ENCODE measurements at places on chromosomes 13 and 19. TPM values are rescaled to one million over a fixed set of nuclear protein-coding genes. Genes with fewer than 3 reads are reported as not detected.

DNA sequence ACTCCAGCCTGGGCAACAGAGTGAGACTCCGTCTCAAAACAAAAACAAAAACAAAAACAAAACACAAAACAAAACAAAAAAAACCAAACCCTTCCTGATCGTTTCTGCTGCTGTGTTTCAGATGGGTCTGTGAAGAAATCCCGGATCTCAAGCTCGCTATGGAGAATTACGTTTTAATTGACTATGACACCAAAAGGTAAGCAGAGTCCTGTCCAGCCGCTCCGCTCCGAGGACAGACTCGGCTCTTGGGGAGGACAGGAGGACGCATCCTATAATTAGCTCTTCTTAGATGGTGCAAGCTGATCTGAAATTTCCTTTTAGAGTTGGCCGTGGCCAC is 22.0 kb downstream of the DOT1L start:
- no peak overlapping the region for H3K4me3 ChIP-seq
- H3K4me1 ChIP-seq: peaks cover 72% of the 10 kb centered on the region
- H3K27ac ChIP-seq: peak overlapping the region; percentile 47
- no peaks in the 10 kb centered on the region for H3K36me3 ChIP-seq
- no peak for DNase-seq

GRCh38 chr13:105139380-105140285 is 1395.8 kb downstream of the EFNB2 start:
- no peaks in the 10 kb centered on the region for H3K36me3 ChIP-seq
- H3K27me3 ChIP-seq: no peaks in the 10 kb centered on the region
- H3K4me3 ChIP-seq: peak overlapping the region; percentile 31
- no peaks in the 10 kb centered on the region for H3K4me1 ChIP-seq
- peak; percentile 51 for DNase-seq
- peak overlapping the region; percentile 47 for H3K27ac ChIP-seq

DNA sequence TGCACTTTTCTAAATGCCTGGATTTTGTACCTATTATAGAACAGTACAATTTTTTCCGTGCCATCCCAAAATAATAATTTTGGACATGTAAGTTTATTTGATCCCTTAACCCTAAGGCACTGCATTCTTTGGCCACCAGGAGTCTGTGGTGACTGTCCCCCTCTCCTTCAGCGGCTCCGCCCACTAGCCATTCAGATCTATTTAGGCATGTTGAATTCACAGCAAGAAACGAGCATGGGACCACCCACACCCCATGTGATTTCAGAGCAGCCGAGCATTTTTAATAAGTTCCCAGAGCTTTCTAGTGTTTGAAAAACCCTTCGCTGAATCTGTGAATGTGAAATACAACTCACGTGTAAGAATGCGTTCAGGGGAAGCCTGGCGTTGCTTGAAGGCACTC is 567.5 kb downstream of the MYO16 start:
- no peaks in the 10 kb centered on the region for H3K36me3 ChIP-seq
- H3K27me3 ChIP-seq: no peaks in the 10 kb centered on the region
- H3K4me3 ChIP-seq: no peak overlapping the region
- no peak for DNase-seq
- no peak overlapping the region for H3K27ac ChIP-seq

DNA sequence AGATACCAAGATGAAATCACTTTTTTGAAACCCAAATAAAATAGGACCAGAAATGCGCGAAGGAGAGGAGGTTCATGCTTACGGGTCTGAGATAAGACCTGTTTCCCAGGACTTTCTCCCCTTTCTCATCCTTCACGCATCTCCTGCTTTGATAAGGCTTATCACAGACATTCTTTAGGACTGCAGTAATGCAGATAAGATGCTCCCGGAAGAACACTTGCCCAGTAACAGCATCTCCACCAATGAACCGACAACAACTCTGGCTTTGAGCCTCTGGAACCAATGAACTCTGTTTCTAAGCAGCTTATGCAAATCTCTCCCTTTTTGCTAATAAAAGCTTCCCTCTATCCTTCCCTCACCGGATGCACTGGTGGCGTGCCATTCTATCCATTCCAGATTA is 783.4 kb upstream of the ARGLU1 start:
- no peak overlapping the region for H3K4me3 ChIP-seq
- H3K27ac ChIP-seq: no peak overlapping the region
- no peak for DNase-seq
- no peaks in the 10 kb centered on the region for H3K4me1 ChIP-seq

DNA sequence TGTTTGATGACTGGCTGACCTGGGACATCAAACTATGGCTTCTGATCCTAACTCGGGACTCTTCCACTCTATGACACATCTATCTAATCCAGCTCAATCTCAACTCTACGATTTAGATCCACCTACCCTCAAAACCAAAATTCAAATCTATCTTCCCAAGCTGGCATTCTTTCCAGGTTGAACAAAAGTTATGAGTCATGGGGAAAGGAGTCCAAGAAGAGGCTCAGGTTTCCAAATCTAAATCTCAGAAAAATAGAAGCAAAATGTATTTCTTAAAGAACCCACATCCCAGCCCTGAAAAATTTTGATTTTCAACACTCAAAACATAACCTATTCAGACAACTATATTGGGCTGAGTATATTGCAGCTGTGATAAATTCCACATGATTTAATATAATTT is 143.9 kb upstream of the IPO5 start:
- DNase-seq: no peak
- no peak overlapping the region for H3K27ac ChIP-seq
- no peaks in the 10 kb centered on the region for H3K36me3 ChIP-seq
- H3K4me1 ChIP-seq: no peaks in the 10 kb centered on the region
- H3K4me3 ChIP-seq: no peak overlapping the region

DNA sequence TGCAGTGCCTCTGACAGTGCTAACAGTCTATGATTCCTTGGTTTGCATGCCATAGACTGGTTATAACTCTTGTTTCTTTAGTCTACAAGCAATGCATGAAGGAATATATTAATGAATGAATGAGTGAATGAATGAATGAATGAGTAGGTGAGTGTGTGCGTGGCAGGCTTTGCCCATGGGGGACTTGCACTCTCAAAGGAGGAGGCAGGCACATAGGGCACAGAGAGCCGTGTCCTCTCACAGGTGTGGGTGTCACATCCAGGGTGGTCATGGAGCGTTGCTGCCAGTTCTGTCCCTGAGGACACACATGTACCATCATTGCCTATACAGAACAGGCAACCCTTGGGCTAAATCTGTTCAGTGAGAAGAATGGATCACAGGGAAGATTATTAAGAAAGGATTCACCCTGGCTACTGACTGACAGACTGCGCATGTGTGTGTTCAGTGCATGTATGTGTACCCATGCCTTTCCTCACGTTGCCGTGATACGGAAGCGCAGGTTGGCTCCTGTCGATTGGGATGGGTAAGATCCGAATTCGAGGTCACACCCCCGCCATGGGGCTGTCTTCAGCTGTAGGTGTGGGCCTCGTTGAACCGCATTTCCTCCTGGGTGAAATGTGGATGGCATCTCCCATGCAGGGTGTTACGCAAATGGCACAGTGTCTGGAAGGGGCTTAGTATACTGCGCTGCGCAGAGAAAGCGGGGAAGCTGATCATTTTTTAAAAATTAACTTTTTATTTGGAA is 161.4 kb downstream of the STK24 start:
- peak overlapping the region; percentile 60 for H3K27ac ChIP-seq
- peak; percentile 32 for DNase-seq
- H3K4me1 ChIP-seq: peaks cover 13% of the 10 kb centered on the region

- H3K36me3 ChIP-seq: no peaks in the 10 kb centered on the region
- peaks cover 12% of the 10 kb centered on the region for H3K4me1 ChIP-seq
- H3K27me3 ChIP-seq: no peaks in the 10 kb centered on the region
- H3K27ac ChIP-seq: no peak overlapping the region
- H3K4me3 ChIP-seq: no peak overlapping the region
These were observed 9.4 kb downstream of the TMEM38A start for GRCh38 chr19:16670291-16670690.

- peaks cover 65% of the 10 kb centered on the region for H3K27me3 ChIP-seq
- no peak for DNase-seq
- H3K4me3 ChIP-seq: no peak overlapping the region
- no peaks in the 10 kb centered on the region for H3K36me3 ChIP-seq
- no peak overlapping the region for H3K27ac ChIP-seq
These were observed 1.0 kb upstream of the ZBTB32 start for GRCh38 chr19:35703343-35703742.

GRCh38 chr13:83732755-83733154 is 149.5 kb downstream of the SLITRK1 start:
- no peak overlapping the region for H3K27ac ChIP-seq

- no peaks in the 10 kb centered on the region for H3K27me3 ChIP-seq
- no peaks in the 10 kb centered on the region for H3K36me3 ChIP-seq
- no peaks in the 10 kb centered on the region for H3K4me1 ChIP-seq
- no peak overlapping the region for H3K4me3 ChIP-seq
These were observed 428.7 kb downstream of the MYO16 start for GRCh38 chr13:109058087-109058486.

GRCh38 chr13:43785650-43786471 is 911 bp downstream of the ENOX1 start:
- peaks cover 24% of the 10 kb centered on the region for H3K4me1 ChIP-seq
- peak overlapping the region; percentile 55 for H3K4me3 ChIP-seq
- H3K36me3 ChIP-seq: no peaks in the 10 kb centered on the region
- H3K27ac ChIP-seq: no peak overlapping the region
- peaks cover 15% of the 10 kb centered on the region for H3K27me3 ChIP-seq
- DNase-seq: no peak

GRCh38 chr19:36008336-36008978 is at the start of gene SYNE4:
Gene SYNE4 (minus strand): TSS chr19:36008813. CDS start chr19:36008681, 132 bp downstream.
- peak; percentile 61 for DNase-seq
- peak within 1 kb of the TSS; percentile 62 for H3K27ac ChIP-seq
- peak within 1 kb of the TSS; percentile 46 for H3K4me3 ChIP-seq
- H3K36me3 ChIP-seq: peaks cover 6% of the 10 kb centered on the region

DNA sequence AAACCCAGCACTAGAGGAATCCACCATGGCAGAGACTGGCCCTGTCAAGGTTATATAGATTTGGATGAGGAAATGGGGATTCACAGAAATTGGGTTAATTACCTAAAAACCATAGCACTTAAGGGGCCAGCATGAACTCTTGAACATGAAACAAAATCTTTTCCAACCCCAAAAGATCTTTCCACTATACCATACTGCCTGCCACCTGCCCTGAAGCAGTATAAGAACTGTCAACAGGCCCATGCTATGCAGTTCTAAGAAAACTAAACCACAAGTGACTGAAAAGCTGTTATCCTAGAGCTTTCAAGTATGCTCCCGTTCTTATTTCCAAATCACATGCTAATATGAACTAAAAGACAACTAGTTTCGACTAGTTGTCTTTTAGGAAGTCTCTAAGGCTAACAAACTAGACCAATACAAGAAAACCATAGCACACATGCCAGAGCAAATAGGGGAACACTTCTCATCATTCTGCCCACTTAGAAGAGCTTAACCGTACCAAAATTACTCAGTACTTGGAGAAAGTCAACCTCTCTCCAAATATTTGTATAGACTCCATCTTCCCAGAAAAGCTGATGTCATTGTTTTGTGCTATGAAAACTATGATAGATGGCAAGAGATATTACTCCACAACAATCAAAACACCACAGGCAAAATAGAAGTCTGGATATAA is 27.5 kb downstream of the HSPH1 start:
- no peak for DNase-seq
- peaks cover 42% of the 10 kb centered on the region for H3K36me3 ChIP-seq
- no peaks in the 10 kb centered on the region for H3K27me3 ChIP-seq
- H3K27ac ChIP-seq: peak overlapping the region; percentile 16

GRCh38 chr19:17376935-17377600 is at the start of gene PLVAP:
Gene PLVAP (minus strand): TSS chr19:17377342. CDS start chr19:17377288, 54 bp downstream.
- H3K4me3 ChIP-seq: peak within 1 kb of the TSS; percentile 13
- no peak within 1 kb of the TSS for H3K27ac ChIP-seq
- H3K27me3 ChIP-seq: peaks cover 19% of the 10 kb centered on the region
- no peak for DNase-seq
- no peaks in the 10 kb centered on the region for H3K36me3 ChIP-seq

- H3K27ac ChIP-seq: no peak overlapping the region
- no peaks in the 10 kb centered on the region for H3K27me3 ChIP-seq
- no peak for DNase-seq
- no peaks in the 10 kb centered on the region for H3K4me1 ChIP-seq
- H3K36me3 ChIP-seq: no peaks in the 10 kb centered on the region
These were observed 304.9 kb downstream of the PCDH20 start for GRCh38 chr13:61110732-61111131.

GRCh38 chr13:37956536-37956935 is 87.0 kb upstream of the TRPC4 start:
- H3K36me3 ChIP-seq: no peaks in the 10 kb centered on the region
- H3K4me1 ChIP-seq: no peaks in the 10 kb centered on the region
- no peak overlapping the region for H3K27ac ChIP-seq

DNA sequence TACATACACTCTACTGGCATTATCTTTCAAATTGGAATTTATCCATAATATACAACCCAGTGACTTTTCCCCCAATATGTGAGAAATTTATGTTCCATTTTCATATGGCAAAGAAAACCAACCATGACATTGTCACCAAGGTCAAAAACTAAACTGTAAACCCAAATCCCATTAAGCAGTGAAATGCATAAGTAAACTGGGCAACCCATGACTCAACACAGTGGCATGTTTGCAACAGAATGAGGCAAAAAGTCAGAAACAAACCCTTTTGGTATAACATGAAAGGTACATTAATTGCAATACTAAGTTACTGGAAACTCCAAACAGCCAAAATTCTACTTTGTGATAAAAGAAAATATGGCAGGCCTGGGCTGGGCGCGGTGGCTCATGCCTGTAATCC is 4.9 kb downstream of the ZNF878 start:
- H3K4me1 ChIP-seq: no peaks in the 10 kb centered on the region
- no peak overlapping the region for H3K27ac ChIP-seq
- DNase-seq: no peak
- no peak overlapping the region for H3K4me3 ChIP-seq
- H3K27me3 ChIP-seq: no peaks in the 10 kb centered on the region

- no peaks in the 10 kb centered on the region for H3K36me3 ChIP-seq
- H3K4me3 ChIP-seq: no peak overlapping the region
- H3K27me3 ChIP-seq: no peaks in the 10 kb centered on the region
These were observed 1551.9 kb downstream of the EFNB2 start for GRCh38 chr13:104983601-104984000.

- no peak overlapping the region for H3K4me3 ChIP-seq
- no peaks in the 10 kb centered on the region for H3K36me3 ChIP-seq
- H3K4me1 ChIP-seq: no peaks in the 10 kb centered on the region
- no peak for DNase-seq
- H3K27me3 ChIP-seq: no peaks in the 10 kb centered on the region
These were observed 254.2 kb downstream of the ITGBL1 start for GRCh38 chr13:101706651-101707050.

Gene DCT
- total RNA-seq: not detected

Gene ATP1A3
- total RNA-seq: not detected

Gene CFAP97D2
- 1.5 TPM for total RNA-seq

Gene SOX1
- not detected for total RNA-seq

Gene LILRB4
- total RNA-seq: 16.5 TPM

Gene RGL3
- total RNA-seq: 68.2 TPM

Gene LGALS4
- total RNA-seq: 1.5 TPM

Gene ADPRHL1
- 2.0 TPM for total RNA-seq

Gene ATXN8OS
- not detected for total RNA-seq

Gene SERTAD1
- 14.8 TPM for total RNA-seq

Gene PLIN4
- total RNA-seq: 4.0 TPM

Gene TMEM238
- 25.3 TPM for total RNA-seq

Gene CEACAM16
- not detected for total RNA-seq
